ENCODE measurements at places on chromosomes 1 and 21.

DNA sequence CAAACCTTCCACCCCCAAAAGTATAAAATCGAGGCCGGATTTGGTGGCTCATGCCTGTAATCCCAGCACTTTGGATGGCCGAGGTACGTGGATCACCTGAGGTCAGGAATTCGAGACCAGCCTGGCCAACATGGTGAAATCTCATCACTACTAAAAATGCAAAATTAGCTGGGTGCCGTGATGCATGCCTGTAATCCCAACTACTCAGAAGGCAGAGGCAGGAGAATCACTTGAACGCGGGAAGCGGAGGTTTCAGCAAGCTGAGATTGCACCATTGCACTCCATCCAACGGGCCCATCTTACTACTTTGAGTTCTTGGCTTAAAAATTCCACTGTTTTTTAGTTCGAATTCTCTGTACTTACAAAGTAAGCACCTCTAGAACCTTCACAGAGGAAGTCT is 11.0 kb downstream of the KLHDC8A start:
- no peak for DNase-seq

DNA sequence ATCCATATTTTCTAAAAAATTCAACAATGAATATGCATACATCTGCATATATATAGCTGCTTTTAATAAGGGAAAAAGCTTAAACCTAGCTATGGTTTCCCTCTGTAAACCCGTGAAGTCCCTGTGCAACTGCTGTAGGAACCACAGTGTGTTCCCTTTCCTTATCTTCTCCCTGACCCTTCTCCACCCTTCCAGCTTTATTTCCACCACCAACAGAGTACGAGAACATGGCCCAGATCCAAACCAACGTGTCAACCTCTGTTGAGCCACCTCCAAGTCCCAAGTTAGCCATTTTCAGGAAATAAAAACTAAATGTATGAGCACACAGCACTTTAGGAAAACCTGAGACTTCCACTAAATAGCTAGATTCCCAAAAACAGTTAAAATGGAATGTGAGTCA is 20.3 kb downstream of the SUSD4 start:
- DNase-seq = no peak

DNA sequence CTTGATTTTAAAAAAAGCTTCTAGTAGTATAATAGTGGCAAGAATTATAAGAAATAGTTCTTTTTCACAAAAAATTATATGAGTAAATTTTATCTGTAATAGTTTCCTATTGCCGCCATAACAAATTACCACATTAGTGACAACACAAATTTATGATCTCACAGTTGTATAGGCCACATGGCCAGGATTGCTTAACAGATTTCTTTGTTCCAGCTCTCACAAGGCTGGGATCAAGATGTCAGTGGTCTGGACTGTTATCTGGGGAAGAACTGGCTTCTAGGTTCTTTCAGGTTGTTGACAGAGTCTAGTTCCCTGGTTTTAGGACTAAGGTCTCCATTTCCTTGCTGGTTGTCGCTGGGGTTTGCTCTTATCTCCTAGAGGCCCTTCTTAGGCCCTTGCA is 236.4 kb downstream of the USP25 start:
- no peak for DNase-seq

DNA sequence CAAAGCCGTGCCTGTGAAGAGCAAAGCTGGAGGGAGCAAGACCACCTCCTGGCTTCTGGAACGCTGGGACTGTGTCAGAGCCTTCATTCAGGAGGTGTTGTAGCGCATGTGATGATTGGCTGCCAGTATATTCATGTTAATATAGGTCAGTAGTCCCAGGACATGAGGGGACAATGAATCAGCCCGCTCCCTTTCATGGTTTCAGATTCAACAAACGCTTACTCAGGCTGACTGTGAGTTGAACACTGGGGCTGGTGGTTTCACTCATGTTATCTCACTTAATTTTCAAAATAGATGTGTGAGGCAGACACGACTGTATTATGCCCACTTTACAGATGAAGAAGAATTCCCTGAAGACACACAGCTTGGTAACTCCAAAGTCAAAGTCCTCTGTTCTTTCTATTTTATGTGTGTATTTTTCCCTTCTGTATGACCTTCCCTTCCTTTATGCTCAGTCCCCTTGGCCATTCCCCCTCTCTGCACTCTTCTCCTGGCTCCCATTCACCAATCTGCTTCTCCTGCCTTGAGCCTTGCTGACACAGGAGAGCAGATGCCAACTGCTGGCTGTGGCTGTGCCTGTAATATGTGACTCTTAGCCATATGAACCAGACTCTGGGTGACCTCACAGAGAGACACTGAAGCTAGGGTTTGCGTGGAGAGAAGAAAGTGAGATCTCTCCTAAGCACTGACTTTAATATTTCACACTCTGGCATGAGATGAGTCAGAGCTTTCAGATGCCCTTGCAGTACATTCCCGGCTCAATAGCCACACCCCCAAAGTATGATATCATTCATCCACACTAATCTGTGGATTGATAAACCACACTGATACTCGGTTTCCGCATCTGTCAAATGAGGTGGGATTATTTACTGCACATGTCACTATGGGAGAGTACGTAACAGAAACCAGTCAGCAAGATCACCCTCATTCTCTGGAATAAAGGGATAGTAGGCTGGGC is 31.4 kb upstream of the KIRREL1 start:
- no peak for DNase-seq

GRCh38 chr1:36217670-36218069 is 6.6 kb upstream of the THRAP3 start:
- DNase-seq = peak; percentile 42

- DNase-seq = no peak
These were observed 51.0 kb downstream of the NME7 start for GRCh38 chr1:169316556-169316955.

DNA sequence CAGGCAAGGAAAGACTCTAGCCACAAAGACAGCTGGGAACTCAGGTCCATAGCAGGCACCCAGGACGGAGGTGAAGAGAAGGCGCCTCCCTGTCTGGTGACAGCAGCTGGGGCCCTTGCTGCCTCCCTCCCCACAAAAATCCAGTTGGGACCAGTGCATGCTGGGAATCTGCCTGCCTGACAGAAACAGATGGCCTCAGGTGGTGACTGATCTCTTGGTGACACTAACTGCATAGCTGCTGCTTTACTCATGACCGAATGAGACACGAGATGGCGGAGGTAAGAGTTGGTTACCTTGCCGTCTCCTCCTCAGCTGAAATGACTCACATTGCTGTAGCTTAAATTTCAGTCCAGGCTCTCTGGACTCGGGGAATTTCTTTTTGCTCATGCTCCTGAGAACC is 130.3 kb downstream of the FGGY start:
- no peak for DNase-seq

- no peak for DNase-seq
These were observed 3.4 kb upstream of the TRIM11 start for GRCh38 chr1:228410015-228410414.

GRCh38 chr1:57281324-57281723 is 142.5 kb downstream of the DAB1 start:
- no peak for DNase-seq

- DNase-seq = no peak
These were observed 28.0 kb downstream of the LMOD1 start for GRCh38 chr1:201918343-201918742.

DNA sequence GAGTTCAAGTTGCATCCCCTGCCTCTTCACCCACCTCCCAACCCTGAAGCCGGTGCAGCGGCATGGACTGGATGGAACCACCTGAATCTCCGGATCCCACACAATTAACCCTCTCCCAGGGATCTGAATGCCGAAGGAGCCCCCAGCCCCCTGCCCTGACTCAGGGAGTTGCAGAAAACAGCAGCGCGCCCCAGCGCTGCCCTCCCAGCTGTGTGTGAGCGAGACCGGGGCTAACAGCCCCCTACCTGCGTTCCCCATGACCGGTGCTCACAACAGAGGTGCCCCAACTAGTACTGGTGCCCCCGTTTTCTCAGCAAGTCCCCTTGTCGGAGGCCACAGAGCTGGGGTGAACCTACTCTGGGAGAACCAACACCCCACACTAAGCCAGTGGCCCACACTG is 136.8 kb downstream of the PRDM16 start:
- no peak for DNase-seq

GRCh38 chr1:171814692-171815091 is 26.6 kb upstream of the DNM3 start:
- DNase-seq = no peak

DNA sequence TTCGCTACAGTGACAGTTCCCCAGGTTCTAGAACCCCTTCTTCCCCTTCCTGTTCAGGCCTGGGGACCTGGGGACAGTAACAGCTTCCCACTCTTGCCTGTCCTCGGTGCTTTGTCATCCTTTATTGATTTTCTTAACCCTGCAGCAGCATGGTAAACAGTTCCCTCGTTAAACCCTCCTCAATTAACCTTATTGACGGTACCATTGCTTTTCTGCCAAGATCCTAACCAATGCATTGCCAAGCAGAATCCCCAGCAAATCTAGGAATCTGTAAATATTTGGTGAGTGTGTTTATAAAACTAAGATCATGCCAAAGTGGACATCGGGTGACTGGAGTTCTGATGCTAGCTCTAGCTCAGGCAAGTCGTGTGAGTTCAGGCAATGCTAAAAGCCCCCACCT is 99.6 kb upstream of the KAZN start:
- no peak for DNase-seq

- no peak for DNase-seq
These were observed 11.9 kb downstream of the STX6 start for GRCh38 chr1:181010789-181011188.

DNA sequence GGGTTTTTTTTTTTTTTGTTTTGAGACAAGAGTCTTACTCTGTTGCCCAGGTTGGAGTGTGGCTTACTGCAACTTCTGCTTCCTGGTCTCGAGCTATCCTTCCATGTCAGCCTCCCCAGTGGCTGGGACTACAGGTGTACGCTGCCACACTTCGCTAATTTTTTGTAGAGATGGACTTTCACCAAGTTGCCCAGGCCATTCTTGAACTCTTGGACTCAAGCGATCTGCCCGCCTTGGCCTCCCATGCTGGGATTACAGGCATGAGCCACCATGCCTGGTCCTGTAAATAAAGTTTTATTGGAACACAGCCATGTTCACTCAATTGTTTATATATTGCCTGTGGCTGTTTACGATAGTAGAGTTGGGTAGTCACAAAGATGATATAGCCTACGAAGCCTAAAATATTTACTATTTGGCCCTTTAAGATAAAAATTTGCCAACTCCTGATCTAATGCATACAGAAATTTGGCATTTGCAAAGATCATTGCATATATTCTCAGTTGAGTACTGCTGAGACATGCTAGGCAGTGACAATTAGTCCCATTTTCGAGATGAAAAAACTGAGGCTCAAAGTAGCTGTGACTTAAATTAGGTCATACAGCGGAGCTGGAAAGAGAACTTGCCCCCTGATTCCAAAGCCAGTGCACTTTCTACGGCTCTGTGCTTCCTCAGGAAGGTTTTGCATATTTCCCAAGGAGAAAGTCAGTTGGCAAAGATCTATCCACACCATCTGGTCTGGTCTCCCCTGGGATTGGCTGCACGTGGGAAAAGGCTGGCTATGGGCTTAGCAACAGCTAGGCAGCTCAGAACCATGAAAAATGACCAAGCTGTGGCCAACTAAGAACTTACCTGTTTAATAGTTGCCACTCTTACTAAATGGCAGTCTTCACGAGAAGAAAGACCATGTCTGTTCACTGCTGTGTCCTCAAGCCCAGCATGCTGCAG is 19.4 kb downstream of the MECR start:
- no peak for DNase-seq

DNA sequence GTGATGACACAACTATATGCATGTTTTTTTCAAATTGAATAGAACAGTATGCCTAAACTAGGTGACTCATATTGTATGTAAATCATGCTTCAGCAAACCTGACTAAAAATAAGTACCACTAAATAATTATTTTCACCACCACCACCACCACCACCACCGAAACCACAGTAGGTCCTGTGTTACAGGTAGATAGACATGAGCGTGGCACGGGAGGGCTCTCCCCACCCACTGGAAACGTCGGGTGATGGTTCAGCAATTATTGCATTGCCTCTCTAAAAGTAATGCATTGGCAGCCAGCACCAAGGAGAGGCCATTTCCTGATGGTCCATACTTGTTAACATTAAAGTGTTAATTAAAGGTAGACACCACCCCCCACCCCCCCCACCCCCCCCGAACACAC is 297.0 kb upstream of the NCAM2 start:
- no peak for DNase-seq

- no peak for DNase-seq
These were observed 25.7 kb downstream of the LDLRAD1 start for GRCh38 chr1:53992085-53992874.

GRCh38 chr21:29257701-29258100 is 41.0 kb upstream of the BACH1 start:
- DNase-seq = no peak

GRCh38 chr1:224169718-224170270 is 13.2 kb upstream of the DEGS1 start:
- no peak for DNase-seq

DNA sequence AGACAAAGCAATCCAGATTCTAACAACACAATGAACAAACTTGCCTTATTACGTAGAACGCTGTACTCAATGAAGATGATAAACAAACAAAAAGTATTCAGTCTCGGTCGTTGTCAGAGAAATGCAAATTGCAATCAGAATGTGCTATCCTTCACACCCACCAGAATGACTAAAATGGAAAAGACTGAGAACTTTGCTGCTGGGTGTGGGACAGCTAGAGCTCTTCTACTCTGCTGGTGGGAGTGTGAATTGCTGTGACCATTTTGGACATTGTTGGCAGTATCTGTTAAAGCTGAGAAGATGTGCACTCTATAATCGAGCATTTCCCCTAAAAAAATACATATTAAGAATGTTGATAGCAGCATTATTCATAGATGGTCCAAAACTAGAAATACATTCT is 111.4 kb downstream of the PEX14 start:
- DNase-seq = no peak

GRCh38 chr1:71222668-71223067 is 141.8 kb upstream of the ZRANB2 start:
- DNase-seq = no peak

DNA sequence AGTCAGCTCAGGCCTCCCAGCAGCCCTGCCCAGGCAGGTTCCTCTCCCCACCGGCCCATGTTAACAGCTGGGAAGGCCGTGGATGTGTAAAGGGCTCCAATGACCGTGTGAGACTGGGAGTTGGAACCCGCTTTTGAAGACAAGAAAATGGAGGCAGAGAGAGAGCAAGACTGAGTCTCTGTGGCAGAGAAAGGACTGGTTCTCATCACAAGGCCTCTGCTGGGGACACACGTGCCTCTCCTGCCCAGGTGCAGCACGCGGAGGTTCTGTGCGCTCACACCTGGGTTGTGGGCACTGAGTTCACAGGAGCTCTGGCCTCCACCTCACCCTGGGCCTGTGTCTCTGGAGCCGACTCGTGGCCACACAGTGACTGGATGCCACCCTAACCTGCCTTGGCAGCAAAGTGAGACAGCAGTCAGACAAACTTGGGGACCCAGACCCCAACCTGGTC is 27.0 kb downstream of the RUNX3 start:
- DNase-seq = no peak

Measured in putamen (tissue), 1 donor.